ENCODE measurements at places on chromosomes 3 and 15.
A peak's percentile ranks its signal among the peaks of the same experiment; 100 is the strongest.

GRCh38 chr3:108001457-108001856, 89.4 kb downstream of the CD47 start:
- no peak for DNase-seq

GRCh38 chr3:182436547-182436946, 356.8 kb upstream of the ATP11B start:
- DNase-seq: no peak

DNA sequence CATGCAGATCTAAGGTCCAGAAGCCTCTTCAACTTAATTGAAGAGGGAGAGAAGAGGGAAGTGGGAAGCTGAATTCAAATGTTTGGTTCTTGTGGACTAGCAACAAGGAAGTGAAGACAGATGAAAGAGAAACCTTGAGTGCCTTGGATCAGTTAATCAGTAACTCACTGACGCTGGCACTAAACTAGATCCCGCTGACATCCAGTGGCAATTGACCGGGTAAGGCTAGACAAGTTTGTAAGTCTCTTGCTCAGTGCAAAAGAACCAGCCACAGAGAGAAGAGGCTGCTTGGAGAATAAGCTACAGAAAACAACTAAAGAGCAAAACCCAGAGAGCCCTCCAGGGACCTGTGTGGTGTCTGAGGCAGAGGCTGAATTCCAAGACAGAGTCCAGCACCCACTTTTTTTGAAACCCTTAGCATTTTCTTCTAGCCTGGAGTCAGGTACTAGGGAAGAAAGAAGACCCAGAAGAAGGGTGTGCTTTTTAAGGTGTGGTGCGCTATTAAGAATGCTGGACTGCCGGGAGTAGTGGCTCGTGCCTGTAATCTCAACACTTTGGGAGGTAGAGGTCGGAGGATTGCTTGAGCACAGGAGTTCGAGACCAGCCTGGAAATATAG, 6.9 kb downstream of the PLCH1 start:
- no peak for DNase-seq

DNA sequence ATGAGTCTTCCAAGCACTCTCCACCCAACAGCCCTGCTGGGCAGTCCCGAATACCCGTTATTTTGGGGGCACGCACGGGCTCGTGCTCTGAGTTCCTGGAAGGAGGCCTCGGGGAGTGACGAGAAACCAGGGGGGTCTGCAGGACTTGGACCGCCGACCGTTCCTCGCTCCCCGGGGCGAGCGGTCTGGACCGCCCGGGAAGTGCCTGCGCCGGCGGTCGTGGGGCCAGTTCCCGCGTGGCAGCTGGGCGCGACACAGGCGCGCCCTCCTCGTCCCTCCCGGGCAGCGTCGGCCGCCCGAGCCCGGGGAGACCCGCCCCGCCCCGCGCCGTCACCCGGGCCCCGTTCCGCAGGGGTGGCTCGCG, 387 bp downstream of the GNB4 start:
- peak; percentile 82 for DNase-seq

GRCh38 chr3:134253475-134254226, 3.0 kb upstream of the RYK start:
- DNase-seq: no peak

GRCh38 chr15:99976811-99977271, 243.6 kb upstream of the LYSMD4 start:
- no peak for DNase-seq

GRCh38 chr3:9173445-9173844, 76.0 kb downstream of the SRGAP3 start:
- no peak for DNase-seq

DNA sequence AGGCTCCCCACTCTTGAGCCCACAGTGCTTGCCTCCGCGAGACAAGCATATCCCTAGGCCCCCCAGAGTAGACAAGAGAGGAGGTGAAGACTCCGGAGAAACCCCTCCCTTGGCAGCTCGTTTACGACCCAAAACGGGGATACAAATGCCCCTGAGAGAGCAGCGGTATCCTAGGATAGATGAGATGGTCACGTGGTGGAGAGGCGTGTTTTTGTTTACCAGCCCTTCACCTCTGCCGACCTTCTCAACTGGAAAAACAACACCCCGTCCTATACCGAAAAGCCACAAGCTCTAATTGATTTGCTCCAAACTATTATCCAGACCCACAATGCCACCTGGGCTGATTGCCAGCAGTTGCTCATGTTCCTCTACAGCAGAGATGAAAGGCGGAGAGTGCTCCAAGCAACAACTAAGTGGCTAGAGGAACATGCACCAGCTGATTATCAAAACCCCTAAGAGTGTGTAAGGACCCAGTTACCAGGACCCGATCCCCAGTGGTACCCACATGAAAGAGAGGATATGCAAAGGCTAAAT, 99.5 kb upstream of the OSBPL11 start:
- DNase-seq: no peak

DNA sequence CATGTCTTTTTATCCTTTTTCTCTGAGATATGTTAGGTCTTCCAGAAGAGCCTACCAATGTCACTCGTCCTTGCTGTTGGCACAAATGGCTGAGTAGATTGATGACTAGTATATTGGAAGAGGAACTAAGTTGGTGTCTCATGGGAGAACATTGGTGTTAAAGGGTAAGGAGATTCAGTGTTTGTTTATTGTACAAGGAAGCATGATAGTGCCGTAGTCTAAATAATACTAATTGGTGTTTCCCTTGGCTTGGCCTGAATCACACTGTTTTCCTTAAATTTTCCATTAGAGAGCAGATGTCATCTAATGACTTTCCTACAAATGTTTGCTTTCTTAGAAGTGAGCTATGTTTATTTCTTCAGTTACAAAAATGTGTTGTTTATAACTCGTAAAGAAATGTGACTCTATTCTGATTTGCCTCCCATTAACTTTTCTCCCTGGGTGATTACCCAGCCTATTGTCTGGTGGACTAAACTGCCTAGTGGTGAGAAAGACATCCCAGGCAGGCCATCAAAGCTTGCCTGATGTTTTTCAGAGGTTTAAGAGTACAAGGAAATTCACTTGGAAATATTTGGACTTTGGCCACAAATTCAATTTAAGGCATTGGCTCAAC, 28.7 kb downstream of the ADAMTSL3 start:
- no peak for DNase-seq

DNA sequence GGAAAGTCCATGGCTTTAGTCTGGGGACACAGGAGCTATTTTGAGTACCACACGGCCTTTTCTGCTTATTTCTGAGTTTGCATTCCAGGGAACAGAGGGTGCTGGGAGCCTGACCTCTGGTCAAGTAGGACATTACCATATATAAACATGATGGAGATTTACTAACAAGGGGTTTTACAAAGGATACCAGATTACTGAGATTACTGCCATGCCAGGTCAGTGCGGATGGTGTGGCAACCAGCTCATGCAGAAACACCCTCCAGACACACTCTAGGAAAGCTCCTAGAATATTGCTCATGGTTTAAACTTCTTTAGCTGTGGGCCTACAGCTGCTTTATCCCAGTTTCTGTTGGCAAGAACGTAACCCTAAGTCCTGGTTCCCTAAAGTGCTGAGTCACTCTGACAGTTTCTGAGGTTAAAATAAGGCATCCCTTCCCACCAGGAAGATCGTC, 54.3 kb upstream of the AGTR1 start:
- DNase-seq: no peak

DNA sequence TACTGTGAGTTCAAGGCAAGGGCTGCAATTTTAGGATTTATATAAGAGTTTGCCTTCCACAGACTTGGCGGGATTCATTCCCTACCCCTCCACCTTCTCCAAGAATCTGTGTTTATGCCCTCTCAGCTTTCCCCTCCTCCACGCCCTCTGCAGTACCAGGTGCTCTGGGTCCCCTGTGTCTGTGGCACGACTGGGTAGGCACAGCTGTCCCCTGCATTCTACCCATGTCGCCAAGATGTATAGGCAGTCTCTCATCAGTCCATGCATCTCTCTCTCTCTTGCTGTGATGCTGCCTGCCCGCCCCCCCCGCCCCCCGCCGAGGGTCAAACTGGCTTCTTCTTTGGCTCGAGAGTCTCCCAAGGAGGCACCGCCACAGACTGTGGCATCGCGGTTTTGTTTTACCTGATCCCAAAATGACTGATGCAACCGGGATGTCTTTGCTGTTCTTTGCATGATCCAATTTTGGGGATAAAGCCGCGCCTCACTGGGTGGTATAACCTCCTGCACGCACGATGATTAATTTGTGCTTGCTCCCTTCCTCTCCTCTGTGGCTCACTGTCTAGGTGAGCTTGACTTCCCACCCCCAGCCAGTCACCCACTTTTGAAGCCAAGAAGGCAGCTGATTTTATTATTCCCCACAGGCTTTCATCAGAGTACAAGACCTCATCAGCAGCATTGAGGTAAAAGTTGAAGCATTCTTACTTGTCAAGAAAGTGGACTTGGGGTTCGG, 43.7 kb downstream of the EFCAB12 start:
- DNase-seq: no peak

- DNase-seq: no peak
Observed at GRCh38 chr15:66310786-66311185, 17.4 kb downstream of the DIS3L start.

DNA sequence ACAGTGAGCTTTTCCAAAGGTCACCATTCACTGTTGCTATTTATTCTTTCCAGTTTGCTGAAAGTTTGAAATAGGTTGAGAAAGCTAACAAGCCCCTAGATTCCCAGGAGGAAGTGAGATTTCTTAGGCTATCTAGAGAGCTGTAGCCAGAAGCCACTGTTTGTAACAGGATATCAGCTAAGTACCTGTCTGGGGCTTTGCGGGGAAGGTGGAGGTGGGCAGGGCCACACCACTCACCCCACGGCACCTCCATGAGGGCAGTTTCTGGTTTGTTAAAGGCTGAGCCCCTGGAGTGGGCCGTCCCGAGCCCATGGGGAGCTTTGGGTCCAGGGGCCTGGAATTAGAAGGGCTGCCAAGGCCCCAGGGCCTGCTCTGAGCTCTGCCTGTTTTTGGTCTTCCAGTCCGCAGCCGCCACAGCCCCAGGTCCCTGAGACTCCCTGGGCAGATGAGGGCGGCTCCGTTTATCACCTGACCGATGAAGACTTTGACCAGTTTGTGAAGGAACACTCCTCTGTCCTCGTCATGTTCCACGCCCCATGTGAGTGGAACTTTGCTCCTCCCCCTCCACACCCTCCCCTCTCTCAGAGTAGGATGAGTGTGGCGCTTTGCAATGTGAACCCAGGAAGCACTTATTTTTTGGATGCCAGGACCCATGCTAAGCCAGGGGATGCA, 63.4 kb downstream of the PDIA5 start:
- no peak for DNase-seq

- no peak for DNase-seq
Observed at GRCh38 chr3:148075771-148076716, 621.7 kb upstream of the AGTR1 start.

GRCh38 chr3:188416041-188416440, 262.1 kb downstream of the LPP start:
- DNase-seq: no peak

GRCh38 chr3:114700637-114701234, 406.9 kb downstream of the TIGIT start:
- DNase-seq: no peak

DNA sequence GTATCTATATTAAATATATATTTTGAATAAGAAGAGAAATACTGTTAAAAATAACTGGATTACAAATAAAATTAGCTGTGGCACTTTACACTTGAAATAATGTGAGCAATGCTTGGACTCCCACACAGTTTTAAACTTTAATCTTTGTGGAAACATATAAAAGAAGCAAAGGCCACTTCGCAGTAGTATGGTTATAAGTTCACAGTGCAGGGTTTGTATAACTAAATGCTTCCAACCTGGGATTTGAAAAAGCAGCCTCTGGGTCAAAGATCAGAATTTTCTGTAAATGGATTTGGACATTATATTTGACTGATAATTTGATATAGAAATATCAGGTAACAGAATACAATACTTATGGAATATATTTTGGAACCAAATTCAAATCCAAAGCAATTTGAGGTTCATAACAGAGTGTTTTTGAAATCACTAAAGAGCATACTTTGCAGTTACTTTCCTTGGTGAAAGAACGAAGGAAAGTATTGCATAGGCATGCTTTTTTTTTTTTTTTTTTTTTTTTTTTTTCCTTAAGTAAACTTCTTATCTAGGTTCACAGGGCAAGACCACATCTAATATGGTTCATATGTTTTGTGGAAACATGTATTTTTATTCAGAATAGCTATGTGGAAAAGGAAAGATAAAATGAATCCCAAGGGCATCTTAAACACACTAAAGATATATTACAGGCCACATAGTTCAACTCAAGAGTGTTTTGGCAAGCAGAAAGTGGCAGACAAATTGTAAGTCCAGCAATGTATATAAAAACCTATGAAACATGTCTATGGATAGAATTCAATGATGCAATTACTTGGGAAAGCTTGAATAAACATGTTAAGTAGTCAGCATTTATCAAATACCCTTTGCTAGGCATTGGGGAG, 47.1 kb upstream of the SGO1 start:
- no peak for DNase-seq

GRCh38 chr3:128452678-128453275, 13.9 kb downstream of the DNAJB8 start:
- no peak for DNase-seq

DNA sequence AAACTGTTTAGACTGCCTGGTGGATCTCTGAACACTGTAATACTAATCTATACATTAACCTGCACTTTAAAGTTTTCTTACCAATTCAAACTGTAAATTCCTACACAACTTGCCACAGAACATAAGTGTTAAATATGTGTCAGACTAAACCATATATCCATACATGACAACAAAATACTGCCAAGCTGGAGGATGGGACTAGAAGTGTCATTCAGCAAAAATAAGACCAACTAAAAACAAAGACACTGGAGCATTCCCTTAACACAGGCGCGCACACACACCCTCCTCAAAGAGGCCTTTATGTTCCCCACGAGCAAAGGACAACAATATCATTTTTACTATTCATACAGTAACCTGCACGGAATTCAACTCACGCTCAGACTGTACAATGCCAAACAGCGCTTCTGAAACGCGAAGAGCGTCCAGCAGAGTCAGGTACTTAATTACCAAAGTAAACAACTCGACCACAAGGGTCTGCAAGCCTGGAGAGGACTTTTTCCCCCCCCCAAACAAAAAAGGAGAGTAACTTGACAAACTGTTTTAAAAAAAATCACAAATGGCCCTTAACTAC, 1.1 kb downstream of the DCUN1D1 start:
- DNase-seq: no peak

DNA sequence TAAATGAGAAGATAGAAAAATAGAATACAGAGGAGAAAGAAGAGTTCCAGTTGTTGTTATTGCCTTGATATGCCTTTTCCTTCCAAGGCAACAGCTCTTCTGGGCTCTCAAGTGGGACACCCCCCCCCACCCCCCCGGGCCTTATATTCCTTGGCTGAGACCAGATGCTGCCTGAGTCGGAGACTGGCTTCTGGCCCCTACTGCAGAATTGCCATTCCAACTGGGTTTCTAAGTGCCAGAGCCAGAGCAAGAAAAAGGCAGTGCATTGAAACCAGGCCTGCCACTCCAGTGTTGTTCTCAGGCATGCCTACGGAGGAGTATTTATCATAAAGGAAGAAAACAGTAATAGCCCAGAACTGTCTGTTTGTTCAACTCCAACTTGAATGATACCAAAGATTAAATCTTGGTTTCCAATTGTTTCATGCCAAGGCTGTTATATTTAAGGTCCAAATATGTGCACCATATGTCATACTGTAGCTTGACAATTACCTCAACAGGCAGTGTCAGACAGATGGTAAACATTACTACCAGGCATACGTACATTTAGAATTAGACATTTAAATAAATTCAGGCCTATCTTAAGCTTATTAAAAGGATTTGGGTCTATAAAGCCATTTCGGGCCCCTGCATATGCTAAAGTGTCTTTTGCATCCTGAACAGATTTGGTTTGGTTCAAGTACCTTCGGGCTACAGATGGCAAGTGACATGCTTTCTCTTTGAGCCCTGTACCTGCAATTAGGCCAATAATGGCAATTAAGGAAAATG, 209.9 kb upstream of the SEMA6D start:
- DNase-seq: no peak

GRCh38 chr3:24002129-24002528, 57.0 kb downstream of the NR1D2 start:
- DNase-seq: no peak
